Mucosa of descending colon (tissue), 3 donors: ENCODE measurements at places on chromosomes 4 and X. TPM values are rescaled to one million over a fixed set of nuclear protein-coding genes. Genes with fewer than 3 reads are reported as not detected.

UGT2B17 gene
- 534 TPM for total RNA-seq

FAM47A gene
- total RNA-seq: not detected

XPNPEP2 gene
- 11.3 TPM for total RNA-seq

XG gene
- total RNA-seq: 2.6 TPM

CFAP47 gene
- total RNA-seq: not detected

MAGEB10 gene
- not detected for total RNA-seq

RUFY3 gene
- total RNA-seq: 31.9 TPM

PHOX2B gene
- total RNA-seq: 0.55 TPM

ZNF595 gene
- total RNA-seq: 17.5 TPM

NAP1L5 gene
- 5.8 TPM for total RNA-seq

NPY1R gene
- 2.8 TPM for total RNA-seq

FAM90A26 gene
- not detected for total RNA-seq

SORCS2 gene
- total RNA-seq: 0.20 TPM

BGN gene
- total RNA-seq: 3.5 TPM

SYP gene
- total RNA-seq: 4.9 TPM

TKTL2 gene
- 0.22 TPM for total RNA-seq

RHOH gene
- total RNA-seq: 5.8 TPM

ARMCX5 gene
- 13.1 TPM for total RNA-seq

NHS gene
- total RNA-seq: 1.8 TPM

PDZD4 gene
- total RNA-seq: 1.5 TPM

ADH6 gene
- 16.6 TPM for total RNA-seq

ADAM29 gene
- not detected for total RNA-seq
